ENCODE measurements at places on chromosomes 13 and 19. TPM values are rescaled to one million over a fixed set of nuclear protein-coding genes. Genes with fewer than 3 reads are reported as not detected.

Gene CGB1
- not detected for total RNA-seq

DNA sequence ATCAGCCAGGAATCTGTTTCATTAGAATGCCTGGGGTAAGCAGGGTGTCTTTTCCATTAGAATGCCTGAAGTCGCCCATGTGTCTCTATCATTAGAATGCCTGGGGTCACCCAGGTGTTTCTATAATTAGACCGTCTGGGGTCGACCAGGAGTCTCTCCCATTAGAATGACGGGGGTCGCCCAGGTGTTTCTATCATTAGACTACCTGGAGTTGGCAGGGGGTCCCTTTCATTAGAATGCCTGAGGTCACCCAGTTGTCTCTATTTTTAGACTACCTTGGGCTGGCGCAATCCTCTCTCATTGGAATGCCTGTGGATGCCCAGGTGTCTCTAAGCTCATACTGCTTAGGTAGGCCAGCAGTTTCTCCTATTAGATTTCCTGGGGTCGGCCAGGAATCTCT, 1447.6 kb downstream of the UQCRFS1 start:
- DNase-seq = no peak

Gene NKPD1
- total RNA-seq = 42.0 TPM

DNA sequence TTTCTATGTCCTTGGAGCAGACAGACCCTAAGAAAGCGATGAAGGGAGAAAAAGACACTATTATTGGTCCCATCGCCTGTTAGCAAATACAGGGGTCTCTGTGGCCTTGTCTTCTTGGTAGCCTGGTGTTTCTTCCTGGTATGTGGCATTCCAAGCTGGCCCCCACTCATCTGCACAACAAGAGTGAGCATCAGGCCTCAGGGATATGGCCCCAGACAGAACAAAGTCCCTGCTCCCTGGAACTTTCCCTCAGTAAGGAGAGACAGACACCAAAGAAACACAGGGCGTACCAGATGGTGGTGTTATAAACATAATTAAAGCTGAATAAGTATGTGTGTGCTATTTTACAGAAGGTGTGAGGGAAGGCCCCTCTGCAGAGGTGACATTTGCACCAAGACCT, 48.2 kb upstream of the KPNA3 start:
- DNase-seq = no peak

- DNase-seq = peak; percentile 93
These were observed 7.2 kb downstream of the AXL start for GRCh38 chr19:41226053-41226873.

DNA sequence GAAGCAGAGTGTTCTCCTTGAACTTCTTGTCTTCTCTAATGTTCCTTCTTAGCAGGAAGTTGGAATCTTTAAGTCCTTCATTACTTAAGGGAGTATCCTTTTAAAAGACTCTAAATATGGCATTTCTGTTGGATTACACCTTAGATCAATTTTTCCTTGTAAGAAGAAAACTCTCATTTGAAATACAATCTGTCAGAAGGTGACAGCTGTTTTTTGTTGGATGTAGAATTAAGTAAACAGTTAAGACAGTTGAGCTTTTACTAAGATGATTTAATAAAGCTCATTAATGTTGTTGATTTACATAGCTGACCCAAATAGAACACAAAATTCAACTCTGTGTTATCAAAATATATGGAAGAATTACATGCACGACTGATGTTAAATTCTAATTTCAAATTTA, 16.7 kb upstream of the MBNL2 start:
- DNase-seq = no peak

DNA sequence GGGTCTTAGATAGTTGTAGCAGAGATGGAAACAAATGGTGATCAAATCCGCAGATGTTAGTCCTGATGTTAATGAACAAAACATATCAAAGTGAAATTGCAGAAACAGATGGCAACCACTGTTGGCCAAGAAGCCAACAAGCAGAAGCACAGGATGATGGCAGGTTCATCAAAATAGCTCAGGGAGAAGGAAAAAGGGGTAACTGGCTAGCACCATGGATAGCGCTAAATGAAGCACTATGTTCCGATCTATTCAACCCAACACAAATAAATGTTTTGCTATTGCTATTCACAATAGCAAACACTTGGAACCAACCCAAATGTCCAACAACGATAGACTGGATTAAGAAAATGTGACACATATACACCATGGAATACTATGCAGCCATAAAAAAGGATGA, 413.7 kb downstream of the FGF14 start:
- no peak for DNase-seq

Gene FOXO1
- 60.3 TPM for total RNA-seq

Gene FAM216B
- total RNA-seq = not detected

GRCh38 chr13:90760639-90761038, 586.8 kb upstream of the MIR17HG start:
- DNase-seq = no peak

DNA sequence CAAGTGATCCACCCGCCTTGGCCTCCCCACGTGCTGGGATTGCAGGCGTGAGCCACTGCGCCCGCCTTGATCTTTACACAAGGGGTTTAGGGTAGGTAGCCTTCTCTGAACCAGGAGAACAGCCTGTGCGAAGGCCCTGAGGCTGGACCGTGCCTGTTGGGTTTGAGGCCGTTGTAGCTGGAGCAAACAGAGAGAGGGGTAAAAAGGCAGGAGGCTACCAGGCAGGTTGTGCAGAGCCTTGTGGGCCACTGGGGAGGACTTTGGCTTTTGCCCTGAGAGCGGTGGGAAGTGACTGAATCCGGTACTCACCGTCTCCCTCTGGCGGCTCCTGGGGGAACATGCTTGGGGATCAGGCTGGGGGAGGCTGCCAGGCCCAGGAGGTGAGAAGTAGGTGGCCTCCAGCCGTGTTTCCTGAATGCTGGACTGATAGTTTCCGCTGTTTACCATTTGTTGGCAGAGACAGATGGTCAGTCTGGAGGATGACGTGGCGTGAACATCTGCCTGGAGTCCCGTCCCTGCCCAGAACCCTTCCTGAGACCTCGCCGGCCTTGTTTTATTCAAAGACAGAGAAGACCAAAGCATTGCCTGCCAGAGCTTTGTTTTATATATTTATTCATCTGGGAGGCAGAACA, 24.6 kb downstream of the SPC24 start:
- DNase-seq = peak; percentile 96

Gene CYP4F11
- total RNA-seq = 1.4 TPM

DNA sequence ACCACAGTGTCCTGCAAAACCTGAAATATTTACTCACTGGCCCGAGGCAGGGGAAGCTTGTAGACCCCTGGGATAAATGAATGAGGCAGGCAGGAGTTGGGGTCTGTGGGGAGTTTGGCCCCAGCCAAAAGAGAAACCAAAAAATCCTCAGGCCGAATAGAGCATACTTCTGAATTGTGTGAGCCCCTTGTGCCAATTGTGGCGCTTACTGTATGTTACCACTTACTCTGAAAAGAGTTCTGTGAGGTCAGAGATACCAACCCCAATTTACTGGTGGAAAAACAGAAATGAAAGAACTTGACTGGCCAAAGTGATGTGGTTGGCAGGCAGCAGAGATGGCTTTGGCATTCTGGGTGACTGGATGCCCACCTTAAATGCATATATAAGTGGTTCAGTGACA, 6.9 kb downstream of the CARM1 start:
- DNase-seq = no peak

DNA sequence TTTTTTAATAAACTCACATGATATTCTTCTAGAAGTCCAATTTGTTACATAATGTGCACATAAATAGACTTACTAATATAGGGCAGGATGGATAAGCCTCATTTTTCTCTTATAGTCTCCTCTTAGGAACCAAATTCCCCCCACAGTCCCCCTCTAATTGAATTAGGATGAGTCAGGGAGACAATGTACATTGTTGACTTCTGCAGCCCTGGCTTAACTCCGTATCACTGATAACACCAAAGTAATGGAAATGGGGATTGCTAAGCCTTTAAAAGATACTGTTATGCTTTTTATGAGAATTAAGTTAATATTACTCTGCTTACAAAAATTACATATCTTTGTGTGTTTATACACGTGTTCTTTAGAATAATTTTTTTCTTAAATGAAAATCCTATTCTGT, 5.1 kb upstream of the PCDH9 start:
- DNase-seq = no peak

DNA sequence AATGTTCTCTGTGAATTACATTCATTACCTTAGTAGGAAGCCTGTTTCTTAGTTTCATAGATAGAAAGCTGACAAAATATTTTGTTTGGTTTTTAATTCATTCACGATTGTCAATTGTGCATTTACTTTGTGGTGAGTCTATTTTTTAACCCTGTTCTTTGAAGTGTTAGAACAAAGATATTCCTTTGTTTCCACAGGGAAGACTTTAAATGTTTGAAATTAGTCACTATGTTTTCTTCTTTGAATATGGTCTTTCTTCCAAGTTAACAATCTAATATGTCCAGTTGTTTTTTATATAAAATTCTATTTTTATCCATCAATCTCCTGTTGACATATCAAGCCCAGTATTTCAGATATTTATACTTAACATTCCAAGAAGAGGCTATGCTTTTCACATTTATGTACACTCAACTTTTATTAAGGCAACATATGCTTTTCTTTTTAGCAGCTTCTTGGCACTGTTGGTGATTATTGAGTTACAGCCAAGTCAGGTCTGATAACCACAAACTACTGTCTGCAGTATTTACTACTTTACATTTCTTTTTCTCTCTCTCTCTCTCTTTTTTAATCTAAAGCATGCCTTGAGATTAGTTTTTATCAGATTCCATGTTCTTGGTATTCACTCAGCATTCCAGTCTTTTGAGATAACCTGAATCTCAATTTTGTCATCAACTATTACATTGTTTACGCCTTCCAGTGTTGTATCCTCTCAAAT, 812.8 kb upstream of the SLC10A2 start:
- DNase-seq = no peak

Gene NCLN
- 40.4 TPM for total RNA-seq
